Mammary microvascular endothelial cell (primary cell): ENCODE measurements at places on chromosomes 5 and 9. TPM values are rescaled to one million over a fixed set of nuclear protein-coding genes. Genes with fewer than 3 reads are reported as not detected.

LIFR gene
- total RNA-seq = 40.2 and 43.6 TPM in 2 replicates

PCDHA9 gene
- total RNA-seq = 0.13 TPM in 1 of 2 replicates, not detected in the other

SMARCA2 gene
- total RNA-seq = 29.0 and 31.9 TPM in 2 replicates

ISL1 gene
- total RNA-seq = not detected in 2 replicates

CCNO gene
- 0.13 and 0.44 TPM in 2 replicates for total RNA-seq

IPO11 gene
- total RNA-seq = 63.1 and 63.8 TPM in 2 replicates

ANKRD31 gene
- total RNA-seq = not detected in 2 replicates

PCSK1 gene
- total RNA-seq = 2.8 and 2.9 TPM in 2 replicates

IFNA10 gene
- not detected in 2 replicates for total RNA-seq

F2RL1 gene
- total RNA-seq = 5.8 and 12.3 TPM in 2 replicates

SLC4A9 gene
- total RNA-seq = not detected in 2 replicates

SLC24A2 gene
- not detected in 2 replicates for total RNA-seq

RHOBTB3 gene
- 160 and 167 TPM in 2 replicates for total RNA-seq

CNTLN gene
- 5.9 and 6.4 TPM in 2 replicates for total RNA-seq

CDH12 gene
- not detected in 2 replicates for total RNA-seq

BARHL1 gene
- not detected in 2 replicates for total RNA-seq

ENC1 gene
- total RNA-seq = 21.9 and 41.7 TPM in 2 replicates

GPR150 gene
- 1.5 and 1.9 TPM in 2 replicates for total RNA-seq

PCDHGA5 gene
- total RNA-seq = 0.53 and 0.79 TPM in 2 replicates

NDUFS4 gene
- 116 and 144 TPM in 2 replicates for total RNA-seq

RGS14 gene
- 7.2 and 7.9 TPM in 2 replicates for total RNA-seq

IL31RA gene
- total RNA-seq = 0.53 and 1.4 TPM in 2 replicates

CCNJL gene
- 4.9 and 5.6 TPM in 2 replicates for total RNA-seq

SMIM33 gene
- total RNA-seq = not detected in 2 replicates

CEMIP2 gene
- 37.7 and 65.9 TPM in 2 replicates for total RNA-seq

FBXO10 gene
- 5.1 and 8.7 TPM in 2 replicates for total RNA-seq

CDKN2B gene
- 21.0 and 34.4 TPM in 2 replicates for total RNA-seq

TAF11L10 gene
- not detected in 2 replicates for total RNA-seq

SPINK6 gene
- total RNA-seq = not detected in 2 replicates

FOXD4L6 gene
- total RNA-seq = not detected in 2 replicates
